Progenitor cell of endocrine pancreas (in vitro differentiated cells): ENCODE measurements at places on chromosomes 7 and 10.

DNA sequence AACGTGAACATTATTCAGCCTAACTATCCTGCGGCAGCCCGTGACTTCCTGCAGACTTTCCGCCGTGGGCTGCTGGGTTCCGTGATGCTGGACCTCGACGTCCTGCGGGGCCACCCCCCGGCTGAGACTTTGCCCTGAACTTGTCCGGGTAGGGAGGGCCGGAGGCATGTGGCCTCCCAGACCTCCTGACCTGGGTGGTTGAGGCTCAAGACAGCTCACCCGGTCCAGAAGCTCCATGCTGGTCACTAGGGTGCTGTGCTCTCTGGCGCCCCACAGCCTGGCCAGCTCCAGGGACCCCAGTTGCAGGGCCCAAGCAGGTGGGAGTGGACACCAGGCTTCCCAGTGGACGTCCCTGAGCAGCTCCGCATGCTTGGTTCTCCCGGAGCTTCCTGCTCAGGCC, 4.4 kb downstream of the SPRN start:
- no peak for DNase-seq

- no peak for DNase-seq
Observed at GRCh38 chr7:24740871-24741270, 16.4 kb downstream of the GSDME start.

DNA sequence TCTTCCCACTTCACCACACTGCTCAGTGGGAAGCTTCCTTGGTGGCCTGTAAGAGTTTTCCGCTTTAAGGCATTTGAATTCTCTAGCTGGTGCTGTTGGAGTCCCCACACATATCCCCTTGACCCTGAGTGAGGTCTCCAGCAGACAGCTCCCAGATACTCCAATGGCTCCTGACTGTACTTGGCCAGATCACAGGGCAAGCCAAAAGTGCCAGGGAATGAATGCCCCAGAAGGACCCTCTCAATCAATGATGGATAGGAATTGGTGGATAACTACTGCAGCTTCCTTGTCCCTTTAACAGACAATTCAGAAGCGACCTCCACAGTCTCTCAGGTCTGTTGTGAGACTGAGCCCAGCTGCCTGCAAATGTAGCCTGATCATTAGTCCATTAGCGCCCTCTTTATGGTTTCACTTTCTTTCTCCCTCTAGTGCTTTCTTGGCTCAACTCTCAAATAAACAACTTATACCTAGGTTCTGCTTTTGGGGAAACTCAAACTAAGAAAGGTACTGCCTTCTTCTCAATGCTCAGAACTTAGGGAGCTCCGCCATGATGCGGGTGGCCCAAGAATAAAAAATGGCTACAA, 283.0 kb downstream of the TCF7L2 start:
- DNase-seq = no peak

GRCh38 chr7:12389089-12389700, 14.5 kb downstream of the VWDE start:
- DNase-seq = peak; percentile 24

GRCh38 chr7:128961030-128961659, 23.4 kb downstream of the IRF5 start:
- no peak for DNase-seq

DNA sequence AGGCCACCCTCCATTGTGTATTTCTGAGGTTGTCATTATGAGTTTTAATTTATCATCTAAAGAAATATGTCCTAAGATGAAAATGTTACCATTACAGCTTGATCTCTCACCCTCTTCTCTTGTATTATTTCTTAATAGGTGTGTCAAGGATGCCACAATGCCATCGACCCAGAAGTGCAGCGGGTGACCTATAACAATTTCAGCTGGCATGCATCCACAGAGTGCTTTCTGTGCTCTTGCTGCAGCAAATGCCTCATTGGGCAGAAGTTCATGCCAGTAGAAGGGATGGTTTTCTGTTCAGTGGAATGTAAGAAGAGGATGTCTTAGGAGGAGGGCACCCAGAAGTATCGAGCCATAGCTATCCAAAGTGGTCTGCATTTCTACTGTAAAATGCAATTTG, 46.8 kb downstream of the TES start:
- no peak for DNase-seq

- peak; percentile 26 for DNase-seq
Observed at GRCh38 chr7:47536661-47537611, 45.0 kb downstream of the TNS3 start.

DNA sequence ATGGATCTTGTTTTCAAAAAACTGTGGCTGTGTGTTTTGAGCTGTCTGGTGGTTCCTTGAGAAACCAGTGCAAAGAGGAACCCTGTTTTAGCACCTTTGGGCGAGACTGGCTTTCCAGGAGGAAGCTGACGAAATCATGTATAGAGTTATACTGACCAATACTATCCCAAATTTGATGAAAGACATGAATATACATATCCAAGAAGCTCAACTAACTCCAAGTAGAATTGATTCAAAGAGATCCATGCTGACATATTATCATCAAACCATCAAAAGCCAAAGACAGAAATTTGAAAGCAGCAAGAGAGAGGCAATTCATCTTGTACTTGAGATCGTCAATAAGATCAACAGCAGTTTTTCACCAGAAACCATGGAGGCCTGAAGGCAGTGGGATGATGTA, 610.7 kb downstream of the DNAJB6 start:
- DNase-seq = no peak

DNA sequence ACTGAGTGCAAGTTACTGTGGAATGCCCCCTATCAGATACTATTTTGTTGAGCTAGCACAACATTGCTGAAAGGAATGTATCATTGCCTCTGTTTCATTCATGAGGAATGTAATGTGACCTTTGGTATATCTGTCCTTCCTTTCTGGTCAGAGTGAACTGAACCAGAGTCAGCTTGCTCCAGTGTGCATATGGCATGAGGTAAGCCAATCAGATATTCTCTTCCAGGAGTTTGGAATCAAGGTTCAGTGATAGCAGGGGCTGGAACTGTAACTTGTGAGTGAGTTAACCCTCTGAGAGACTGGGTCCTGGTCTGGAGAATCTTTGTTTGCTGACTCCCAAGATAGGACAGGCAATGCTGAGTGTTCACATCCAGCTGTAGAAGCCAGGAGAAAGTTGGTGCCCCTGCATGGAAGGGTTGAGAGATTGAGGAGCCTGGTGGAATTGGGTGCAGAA, 45.3 kb upstream of the OSBPL3 start:
- DNase-seq = no peak

GRCh38 chr10:21528236-21529031, 3.0 kb upstream of the SKIDA1 start:
- no peak for DNase-seq

GRCh38 chr10:102072673-102073527, 7.8 kb downstream of the HPS6 start:
- DNase-seq = peak; percentile 67

- DNase-seq = no peak
Observed at GRCh38 chr7:2729893-2730716, 42.1 kb downstream of the AMZ1 start.

- no peak for DNase-seq
Observed at GRCh38 chr7:159000070-159000469, 143.7 kb downstream of the DYNC2I1 start.

DNA sequence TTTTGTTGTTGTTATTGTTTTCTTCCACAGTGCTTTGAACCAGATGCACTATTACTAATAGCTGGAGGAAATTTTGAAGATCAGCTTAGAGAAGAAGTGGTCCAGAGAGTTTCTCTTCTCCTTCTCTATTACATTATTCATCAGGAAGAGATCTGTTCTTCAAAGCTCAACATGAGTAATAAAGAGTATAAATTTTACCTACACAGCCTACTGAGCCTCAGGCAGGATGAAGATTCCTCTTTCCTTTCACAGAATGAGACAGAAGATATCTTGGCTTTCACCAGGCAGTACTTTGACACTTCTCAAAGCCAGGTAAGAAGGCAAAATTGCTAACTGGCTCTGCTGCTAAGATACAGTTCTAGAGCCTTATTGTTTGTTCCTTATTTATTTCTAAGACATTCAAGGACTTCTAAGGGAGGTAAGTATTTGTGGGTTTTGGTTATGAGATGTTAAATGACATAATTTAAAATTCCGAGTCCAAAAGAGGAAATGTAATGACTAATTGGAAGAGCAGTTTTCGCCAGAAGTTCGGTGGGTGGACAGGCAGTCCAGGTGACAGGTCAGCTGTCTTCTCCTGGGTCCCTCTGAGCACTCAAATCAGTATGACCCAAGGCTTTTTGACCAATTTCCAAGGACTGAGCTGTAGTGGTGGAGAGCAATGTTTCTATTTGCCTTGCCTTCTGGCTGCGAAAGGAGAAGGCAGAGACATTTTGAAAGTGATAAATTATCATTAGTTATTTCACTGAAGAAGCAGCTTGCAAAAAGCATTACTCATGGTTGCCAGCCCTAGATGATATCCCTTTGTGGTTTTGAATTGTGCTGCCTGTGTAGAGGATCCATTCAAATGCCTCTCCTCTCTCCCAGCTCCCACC, 10.1 kb downstream of the SLC39A12 start:
- no peak for DNase-seq

GRCh38 chr7:22864855-22865601, 42.4 kb upstream of the TOMM7 start:
- no peak for DNase-seq

- no peak for DNase-seq
Observed at GRCh38 chr7:43768887-43769272, 10.4 kb downstream of the BLVRA start.

DNA sequence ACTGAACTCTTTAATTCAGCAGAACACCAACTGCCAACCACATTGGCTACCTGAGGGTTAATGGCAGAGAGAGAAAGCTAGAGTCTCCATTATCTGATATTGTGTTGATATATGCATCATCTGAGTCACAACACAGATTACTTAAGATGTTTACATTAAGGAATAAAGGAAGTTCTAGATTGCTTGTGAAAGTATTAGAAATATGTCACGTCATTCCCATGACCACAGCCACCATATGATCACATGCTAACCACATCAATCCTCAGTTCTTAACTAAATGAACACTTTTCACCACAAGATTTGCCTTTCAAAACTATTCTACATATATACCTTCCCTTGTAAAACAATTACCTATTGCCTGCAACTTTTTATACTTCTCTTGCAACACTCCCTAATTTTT, 337.9 kb downstream of the FGFR2 start:
- DNase-seq = no peak

GRCh38 chr10:35502692-35503091, 102.4 kb upstream of the GJD4 start:
- DNase-seq = no peak

GRCh38 chr10:102611514-102612087, 32.7 kb upstream of the TRIM8 start:
- no peak for DNase-seq

DNA sequence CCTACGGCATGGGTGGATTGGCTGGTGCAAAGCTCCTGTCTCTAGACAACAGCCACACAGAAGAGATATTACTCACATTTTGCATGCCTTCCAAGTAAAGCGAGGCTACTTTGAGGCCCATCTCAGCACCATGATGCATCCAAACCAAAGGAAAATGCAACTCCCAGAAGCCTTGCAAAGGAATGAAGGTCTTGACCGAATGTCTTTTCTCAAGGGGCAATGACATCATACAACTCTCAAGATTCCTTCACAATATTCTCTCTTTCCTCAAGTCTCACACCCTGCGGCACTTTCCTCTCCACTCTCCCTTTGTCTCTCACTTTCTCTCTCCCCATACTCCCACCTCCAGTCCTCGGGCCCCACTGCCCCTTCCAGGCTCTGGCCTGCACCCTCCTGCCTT, 44.8 kb upstream of the CPXM2 start:
- DNase-seq = no peak

GRCh38 chr7:113639221-113639620, 279.6 kb downstream of the PPP1R3A start:
- no peak for DNase-seq

DNA sequence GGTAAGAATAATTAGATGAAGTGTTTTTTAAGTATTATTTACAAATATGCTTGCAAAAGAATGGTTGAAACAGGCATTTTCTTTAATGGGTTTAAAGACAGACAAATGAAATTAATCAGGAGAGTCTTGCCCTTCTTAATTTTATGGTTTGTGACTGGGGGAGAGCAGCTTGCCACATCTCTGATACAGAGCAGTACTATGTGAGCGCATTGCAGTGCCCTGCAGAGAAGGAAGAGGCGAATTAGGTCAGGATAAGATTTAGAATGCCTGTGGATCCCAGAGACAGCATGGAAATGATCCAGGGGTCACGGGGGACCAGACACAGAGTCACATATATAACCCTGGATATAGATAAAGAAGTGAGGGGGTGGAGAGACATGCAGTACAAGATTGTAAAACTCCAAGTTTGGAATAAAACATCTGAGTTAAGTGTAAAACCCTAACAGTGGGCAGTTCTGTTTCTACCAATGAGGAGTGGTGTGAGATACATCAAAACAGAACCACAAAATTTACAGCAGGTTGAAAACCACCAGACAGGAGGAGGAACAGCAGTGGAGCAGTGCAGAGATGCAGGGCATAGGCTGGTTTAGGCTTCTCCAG, 125.5 kb downstream of the FAM204A start:
- DNase-seq = no peak

GRCh38 chr7:142587578-142588191, 161.6 kb upstream of the PRSS1 start:
- no peak for DNase-seq

DNA sequence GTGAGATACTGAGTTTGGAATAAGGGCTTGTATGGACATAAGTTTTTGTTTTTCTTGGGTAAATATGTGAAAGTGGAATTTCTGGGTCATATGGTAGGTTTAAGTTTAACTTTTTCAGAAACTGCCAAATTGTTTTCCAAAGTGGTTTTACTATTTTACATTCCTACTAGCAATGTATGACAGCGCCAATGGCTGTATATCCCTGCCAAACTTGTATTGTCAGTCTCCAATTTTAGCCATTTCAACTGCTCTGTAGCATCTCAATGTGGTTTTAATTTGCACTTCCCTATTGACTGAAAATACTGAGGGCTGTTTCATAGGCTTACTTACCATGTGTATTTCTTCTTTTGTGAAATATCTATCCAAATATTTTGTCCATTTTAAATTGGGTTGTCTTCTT, 90.5 kb upstream of the ZNF32 start:
- no peak for DNase-seq

DNA sequence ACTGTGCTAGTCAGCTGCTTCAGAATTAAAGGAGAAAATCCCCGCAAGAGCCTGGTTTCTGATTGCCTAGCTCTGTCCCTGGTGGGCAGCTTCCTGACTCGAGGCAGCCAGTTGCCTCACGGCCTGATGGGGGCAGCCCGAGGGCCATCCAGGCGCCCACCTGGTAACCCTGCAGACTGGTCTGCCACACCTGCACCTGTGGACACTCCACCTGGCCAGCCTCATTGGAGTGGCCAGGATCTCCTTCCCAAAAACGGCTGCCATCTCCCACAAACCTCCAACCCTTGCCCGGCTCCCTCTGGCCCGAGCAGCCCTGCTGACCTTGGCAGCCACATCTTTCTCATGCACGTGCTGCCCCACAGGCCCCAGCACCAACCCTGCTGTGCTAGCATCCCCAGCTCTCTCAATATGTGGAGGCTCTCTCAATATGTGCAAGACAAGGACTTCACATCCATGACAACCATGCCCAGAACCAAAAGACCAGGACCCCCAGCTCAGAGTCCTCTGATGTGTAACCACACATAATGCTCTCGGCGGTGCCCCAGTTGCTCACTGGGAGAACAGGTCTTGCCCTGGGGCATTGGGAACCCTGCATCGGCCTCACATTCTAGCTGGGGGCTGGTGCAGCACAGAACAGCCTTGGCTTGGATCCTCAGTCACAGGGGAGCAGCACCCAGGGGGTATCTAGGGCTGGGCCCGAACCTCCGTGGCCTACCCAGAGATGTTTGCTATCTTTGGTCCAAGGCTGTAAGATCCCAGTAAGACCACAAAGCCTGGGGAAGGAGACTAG, 14.6 kb downstream of the DRGX start:
- DNase-seq = no peak
